ENCODE measurements at places on chromosomes 2 and 18.

DNA sequence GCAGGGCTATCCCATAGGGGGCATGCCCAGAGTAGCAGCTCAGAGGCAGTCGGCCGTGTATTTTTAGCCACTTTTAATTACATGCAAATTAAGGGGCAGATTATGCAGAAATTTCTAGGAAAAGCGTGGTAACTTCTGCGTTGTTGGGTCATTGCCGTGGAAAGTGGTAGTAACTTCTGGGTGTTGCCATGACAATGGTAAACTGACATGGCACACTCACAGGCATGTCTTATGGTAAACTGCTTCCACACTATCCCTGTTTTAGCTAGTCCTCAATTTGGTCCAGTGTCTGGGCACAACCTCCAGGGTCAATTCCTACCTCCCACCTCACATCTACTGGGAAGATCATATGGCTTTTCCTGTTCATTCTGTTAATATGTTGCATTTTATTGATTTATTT lies 428.9 kb upstream of the FANCL start:
- no peak for DNase-seq

DNA sequence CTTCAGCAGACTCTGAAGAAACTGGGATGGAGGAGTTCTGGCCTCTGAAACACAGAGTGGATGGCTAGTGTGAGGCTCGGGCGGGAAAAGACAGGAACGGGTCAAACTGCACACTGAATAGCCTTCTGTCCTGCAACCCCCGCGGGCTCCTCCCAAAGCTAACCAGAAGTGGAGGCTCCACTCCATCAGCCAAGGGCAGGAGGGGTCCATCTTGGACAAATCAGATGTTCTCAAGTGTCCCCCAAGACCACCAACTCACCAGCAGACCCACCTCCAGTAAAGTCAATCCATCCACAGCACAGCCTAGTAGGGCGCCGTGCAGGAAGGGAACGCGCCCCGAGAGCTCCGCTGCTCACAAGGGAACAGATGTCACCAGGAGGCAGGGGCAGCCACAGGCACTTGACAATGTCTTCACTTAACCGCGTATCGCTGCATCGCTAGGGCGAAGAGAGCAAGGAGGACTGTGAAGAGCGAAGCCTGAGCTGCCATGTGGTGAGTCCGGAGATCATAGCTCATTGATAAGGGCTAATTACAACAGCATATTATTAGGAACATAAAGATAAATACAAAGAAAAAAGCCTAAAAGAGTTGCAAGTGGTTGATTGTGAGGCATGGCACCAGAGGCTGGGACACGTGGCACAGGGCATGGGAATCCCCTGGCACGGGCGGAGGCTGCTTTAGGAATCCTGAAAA lies 494.6 kb upstream of the MYT1L start:
- no peak for DNase-seq

- DNase-seq, result no peak
Observed at GRCh38 chr2:68817306-68817705, 53.9 kb downstream of the BMP10 start.

DNA sequence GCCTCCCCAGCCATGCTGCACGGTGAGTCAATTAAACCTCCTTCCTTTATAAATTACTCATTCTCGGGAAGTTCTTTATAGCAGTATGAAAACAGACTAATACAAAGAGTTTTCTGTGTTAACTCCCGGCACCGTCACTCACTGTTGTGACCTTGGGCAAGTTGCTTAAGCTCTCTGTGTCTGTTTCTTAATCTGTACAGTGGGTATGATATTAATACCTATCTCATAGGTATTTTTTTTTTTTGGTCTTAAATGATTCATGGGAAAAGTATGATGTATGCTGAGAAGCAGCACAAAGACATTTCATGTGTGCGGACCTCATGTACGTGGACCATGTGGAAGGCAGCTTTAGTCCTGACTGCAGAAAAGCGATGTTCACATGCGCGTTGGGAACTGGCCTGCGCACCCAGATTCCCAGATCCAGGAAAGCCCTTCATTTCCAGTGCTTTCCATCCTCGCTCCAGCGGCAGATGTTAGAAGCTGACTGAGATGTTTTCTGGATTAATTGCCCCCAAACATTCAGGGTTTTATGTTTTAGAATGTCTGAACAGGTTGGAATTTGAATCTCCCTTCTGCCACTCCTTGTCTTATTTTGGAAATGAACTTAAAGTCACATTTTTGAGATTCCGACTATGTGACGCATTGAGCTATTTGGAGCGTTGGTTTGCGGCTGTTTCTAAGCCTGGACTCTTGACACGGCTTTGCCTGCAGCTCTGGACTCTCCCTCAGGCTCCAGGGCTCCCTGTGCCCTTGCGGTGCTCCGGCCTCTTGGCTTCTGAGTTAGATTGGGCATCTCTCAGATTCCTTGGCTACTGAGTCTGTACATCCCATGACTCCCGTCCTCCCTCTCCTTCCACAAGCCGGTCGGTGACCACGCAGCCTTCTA lies 61.4 kb downstream of the SLC4A3 start:
- no peak for DNase-seq

GRCh38 chr2:159959136-159959535 lies 103.3 kb downstream of the PLA2R1 start:
- no peak for DNase-seq

DNA sequence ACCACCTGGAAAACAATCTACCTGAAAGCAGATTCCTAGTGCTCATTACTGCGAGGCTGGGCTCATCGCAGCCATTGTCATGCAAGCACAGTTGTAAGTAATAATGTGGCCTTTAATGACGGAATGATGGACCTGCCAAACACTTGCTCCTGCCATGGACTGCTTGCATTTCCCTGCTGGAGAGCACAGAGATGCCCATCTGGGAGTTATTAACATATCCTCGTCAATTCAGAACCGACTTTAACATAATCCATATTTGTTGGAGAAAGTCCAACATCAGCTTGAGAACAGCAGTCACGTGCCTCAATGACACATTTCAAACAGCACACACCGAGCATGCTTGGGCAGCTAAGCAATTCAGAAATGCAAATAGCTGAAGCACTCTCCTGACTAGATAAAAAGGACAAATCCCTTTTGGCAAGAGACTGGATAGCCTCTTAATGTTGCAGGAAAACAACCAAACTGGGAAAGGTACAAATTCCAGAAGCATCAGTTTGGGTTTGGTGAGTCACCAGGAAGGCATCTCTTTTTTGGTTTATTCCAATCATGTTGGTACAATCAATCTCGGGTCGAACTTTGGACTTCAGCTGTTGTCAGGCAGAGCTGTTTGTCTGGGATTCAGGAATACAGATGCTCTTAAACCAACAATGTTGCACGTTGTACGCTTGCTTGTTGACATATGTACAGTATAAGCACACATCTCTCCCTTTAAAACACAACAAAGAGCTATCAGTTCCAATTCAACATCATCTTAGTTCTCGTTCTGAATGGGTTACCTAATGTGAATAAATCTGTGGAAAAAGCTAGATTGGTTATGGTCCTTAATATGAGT lies 395.8 kb downstream of the LNPK start:
- DNase-seq, result no peak

DNA sequence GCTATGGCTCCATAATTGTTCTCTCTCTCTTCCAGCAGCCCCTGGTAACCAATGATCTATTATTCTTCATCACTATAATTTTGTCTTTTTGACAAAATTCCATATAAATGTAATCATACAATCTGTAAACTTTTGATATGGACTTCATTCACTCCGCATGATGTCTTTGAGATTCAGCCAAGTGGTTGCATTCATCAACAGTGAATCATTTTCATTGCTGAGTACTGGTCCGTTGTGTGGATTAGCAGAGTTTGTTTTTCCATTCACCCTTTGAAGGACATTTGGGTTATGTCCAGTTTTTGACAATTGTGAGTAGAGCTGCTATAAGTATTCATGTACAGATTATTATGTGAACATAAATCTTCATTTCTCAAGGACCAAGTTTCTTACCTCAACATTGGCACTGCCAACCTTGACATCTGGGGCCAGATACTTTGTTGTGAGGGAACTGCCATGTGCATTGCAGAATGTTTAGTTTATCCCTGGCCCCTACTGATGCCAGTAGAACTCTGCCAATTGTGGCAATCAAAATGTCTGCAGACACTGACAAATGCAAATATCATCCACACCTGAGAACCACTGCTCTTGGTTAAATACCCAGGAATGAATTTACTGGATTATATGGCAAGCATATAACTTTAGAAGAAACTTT lies 48.4 kb upstream of the BCL2L11 start:
- no peak for DNase-seq

DNA sequence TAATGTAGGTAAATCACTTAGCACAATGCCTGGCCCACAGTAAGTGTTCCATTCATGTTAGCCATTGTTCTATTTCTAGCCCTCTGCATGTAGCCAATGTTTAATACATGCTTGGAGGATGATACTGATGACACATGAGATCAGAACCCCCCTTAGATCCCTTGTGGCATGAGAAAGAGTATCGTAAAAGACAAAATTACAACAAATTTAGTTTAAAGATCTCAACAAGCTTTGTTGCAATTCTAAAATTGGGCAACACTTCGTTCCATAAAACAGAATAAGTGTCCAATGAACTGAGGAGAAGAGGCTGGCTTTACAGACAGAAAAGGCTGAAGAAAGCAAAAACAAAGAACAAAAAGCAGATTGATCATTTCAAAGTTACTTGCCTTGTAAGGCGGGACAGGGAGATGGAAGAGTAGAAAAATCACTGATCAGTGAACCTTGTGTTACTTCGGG lies 148.7 kb upstream of the SLC1A4 start:
- DNase-seq, result no peak

GRCh38 chr2:128228894-128229293 lies 89.8 kb downstream of the HS6ST1 start:
- no peak for DNase-seq

DNA sequence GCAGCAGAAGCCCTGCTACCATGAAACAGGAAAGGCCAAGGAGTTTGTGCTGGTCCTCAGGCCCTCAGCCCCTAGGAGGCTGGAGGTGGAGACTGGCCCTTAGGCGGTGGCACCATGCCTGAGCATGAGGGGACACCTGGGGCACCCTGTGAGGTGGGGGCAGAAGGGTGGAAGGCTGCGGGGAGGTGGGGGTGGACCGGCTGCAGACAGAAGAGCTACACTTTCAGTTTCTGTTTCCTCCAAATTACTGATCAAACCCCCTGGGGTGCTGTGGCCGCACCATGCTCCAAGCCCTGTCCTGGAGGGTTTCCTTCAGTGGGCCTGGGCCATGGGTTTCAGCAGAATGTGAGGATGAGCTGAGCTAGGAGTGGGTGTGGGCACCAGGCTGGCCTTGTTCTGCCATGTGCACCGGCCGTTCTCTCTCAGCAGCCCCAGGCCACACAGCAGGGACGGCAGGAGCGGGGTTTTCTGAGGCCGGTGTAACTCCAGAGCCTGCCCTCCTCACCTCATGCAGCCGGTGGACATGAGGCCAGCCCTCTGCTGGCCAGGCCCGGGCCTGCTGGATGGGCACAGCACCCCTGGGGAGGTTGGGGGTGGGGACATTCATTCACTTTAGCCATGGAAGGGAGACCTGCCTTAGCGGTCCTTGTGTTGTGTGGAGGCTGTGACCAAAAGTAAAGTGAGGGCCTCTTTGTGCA lies 51.5 kb downstream of the PLEKHB2 start:
- no peak for DNase-seq

- no peak for DNase-seq
Observed at GRCh38 chr18:12517142-12517825, 109.6 kb downstream of the PRELID3A start.

DNA sequence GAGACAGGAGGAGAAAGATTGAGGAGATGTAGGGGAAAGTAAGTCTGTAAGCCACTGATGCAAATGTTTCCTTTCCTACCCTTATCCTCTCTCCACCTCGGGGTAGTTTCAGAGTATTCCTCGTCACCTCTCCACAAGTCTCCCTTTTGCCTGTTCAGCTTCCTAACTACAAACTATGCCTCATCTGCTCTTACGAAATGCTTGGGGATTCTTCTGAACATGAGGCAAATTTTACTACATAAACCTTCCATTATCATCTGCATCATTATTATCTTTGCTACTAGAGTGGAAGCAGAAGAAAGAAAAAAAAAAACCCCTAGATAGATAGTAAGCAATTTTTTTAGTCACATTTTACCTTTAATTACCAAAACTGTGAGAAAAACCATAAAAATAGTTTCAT lies 43.1 kb upstream of the CWC22 start:
- DNase-seq, result no peak

DNA sequence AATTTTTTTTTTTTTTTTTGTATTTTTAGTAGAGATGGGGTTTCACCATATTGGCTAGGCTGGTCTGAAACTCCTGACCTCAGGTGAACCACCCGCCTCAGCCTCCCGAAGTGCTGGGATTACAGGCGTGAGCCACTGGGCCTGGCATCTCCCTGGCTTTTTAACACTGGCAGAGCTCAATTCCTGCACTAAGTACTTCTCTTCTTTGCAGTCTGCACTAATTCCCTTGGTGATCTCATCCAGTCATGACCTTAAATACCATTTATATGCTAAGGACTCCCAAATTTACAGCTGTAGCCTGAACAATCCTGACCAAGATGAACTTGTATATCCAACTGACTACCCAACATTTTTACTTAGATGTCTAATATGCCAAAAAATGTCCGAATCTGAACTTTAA lies 10.2 kb downstream of the PREPL start:
- no peak for DNase-seq

GRCh38 chr2:11396467-11397445 lies 52.3 kb upstream of the ROCK2 start:
- no peak for DNase-seq

GRCh38 chr2:62536873-62537547 lies 31.0 kb upstream of the TMEM17 start:
- DNase-seq, result peak; percentile 12

GRCh38 chr2:78011251-78011650 lies 489.1 kb upstream of the LRRTM4 start:
- DNase-seq, result no peak

DNA sequence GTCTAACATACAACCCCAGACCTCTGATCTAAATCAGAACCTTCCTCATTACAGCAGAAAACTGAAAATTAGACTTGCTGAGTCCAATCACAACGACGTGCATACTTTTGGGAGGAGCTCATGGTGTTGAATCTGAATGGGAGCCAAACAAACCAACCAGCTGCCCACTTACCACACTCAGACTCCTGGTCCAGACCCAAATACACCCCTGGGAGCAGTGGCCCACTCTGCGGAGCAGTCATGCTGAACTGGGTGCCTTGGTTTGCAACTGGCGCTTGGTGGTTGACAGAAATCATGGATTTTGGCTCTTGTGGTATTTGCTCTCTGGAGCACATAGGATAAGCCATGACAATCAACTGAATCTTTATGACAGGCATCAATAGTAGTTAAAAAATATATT lies 253.6 kb upstream of the TNP1 start:
- no peak for DNase-seq

DNA sequence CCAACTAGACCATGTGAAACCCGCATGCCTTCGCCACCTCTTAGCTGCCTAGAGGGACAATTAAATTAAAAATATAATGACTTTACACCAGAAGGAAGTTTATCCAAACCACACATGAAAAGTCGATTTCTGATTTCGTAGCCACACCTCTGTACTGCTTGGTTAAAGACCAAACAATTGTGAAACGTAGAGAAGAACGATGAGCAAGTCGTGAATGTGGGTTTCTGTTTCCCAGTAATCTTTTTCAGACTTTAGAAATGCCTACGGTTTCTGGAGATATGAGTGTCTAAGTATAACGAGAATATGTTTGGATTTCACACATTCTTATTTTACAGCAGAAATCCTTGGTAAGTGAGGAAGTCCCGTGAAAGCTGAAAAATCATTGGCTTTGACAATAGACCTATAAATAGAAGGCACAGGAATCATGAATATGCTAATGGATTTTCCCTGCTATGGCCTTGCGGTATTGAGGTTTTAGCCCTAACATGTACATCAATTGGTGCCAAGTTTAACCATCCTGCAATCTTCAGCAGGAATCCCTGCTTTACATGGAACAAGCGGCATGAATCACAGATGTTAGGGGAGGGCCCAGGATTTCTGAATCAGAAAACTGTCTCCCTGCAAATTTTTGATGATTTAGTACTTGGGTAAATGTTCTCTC lies 105.6 kb downstream of the TTC32 start:
- no peak for DNase-seq

Data from prostate gland (tissue), 2 donors.